Stimulated activated CD4-positive, alpha-beta T cell treated with anti-CD3 and anti-CD28 coated beads, TNF-alpha, amount 100 ng/mL, for 4 hours (primary cell): ENCODE measurements at places on chromosomes 2 and 18.

DNA sequence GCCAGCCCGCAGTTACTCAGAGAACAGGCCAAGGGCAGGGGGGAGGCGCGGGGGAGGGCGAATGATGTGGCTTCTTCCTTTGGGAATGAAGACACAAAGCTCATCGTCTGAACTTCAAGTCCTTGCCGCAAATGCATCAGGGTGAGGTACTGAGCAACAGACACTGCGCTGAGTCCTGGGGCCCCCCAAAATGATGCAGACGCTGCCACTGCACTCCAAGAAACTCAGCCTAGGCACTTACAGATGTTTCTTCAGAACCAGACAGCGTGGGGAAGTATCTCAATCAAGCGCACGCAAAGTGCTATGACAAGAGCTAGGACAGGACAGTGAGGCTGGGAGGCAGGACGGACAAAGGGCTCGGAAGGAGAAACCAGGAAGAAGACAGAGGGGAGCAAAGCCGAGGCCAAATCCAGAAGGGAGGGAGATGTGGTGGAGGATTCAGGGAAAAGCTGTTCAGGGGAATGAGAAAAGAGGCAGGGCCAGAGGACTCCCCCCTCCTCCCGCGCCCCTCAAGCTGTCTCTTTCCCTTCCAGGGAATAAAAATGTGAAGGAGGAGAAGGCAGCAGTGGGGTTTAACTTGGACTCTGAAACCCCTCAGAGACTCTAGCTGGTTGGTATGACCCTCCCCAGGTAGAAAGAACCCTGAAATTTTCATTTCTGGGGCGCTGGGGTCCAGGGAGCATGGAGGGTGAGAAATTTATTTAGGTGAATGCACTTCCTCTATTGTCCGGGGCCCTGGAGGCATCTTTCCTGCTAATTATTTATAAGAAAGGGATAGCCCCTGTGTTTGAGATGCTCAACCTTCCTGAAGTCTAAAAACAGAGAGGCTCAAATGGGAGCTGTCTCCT, 34.9 kb downstream of the CIB4 start:
- no peak for DNase-seq

DNA sequence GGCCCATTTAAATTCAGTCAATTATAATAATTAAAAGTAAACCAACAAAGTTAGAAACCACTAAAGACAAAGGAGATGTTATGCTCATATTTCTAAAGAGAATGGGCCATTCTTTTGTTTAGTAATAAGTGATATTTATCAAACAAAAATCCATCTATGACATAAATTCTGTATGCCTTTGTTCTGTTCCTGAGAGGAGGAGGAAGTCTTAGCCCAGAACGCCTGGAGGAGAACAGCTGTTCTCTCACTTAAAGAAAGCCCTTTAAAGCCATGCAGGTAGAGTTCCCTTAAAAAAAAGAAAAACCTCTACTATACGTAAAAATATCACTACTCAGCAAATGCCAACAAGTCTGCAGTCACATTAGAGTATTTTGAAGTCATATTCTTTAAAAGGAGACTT, 15.5 kb downstream of the LAMA1 start:
- no peak for DNase-seq

- DNase-seq, result no peak
Observed at GRCh38 chr2:239156516-239157265, 244.1 kb downstream of the HDAC4 start.

DNA sequence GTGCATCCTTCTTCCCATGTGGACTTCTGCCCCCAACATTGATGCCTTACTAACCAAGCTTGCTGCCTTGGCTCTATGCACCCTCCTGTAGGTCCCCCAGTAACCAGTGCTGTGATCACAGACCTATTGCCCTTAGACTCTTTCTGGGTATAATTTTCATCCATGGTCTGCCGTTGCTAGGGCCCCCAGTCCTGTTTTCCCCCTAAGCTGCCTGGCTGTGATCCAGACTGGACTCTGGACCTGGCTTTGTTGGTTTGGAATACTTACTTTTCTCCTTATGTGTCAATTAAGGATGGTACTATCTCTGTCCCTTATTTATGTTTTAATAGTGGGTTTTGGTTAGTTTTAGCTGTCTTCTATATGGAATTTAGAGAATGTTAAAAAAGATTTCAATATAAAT, 26.0 kb downstream of the ATP9B start:
- DNase-seq, result no peak

DNA sequence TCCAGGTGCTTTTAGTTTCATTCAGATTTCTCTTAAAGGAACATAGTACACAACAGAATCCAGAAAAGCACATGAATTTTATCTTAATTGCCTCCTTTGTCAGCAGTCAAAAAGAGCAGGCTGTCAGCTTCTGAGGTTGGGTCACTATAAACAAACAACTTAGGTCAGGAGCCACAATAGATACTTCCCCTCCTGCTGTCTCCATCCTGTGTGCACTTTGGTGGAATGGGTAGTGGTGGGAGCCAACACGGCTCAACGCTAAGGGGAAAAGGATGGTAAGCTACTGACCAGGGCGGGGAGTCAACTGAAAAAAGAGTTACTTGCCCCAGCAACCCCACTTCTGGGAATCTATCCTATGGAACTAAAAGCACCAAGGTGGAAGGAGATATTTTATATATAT, 121.9 kb downstream of the PAX3 start:
- no peak for DNase-seq

DNA sequence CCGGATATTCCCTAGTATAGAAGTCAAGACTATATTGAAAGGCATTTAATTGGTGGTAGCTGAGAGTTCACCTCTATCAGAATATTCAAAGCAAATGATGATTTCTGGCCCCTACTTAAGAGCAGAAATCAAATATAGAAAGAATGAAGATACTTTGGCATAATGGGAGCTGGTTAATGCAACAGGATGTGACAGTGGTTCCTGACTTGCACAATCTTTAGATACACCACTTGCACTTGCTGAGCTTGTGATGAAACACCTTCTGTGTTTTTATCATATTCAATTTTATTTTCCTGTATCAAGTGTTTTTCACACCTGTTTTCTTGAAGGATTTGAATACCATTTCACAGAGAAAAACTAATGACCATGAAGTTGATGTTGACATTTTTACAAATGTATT, 124.1 kb upstream of the CDH19 start:
- DNase-seq, result no peak

- DNase-seq, result no peak
Observed at GRCh38 chr18:4172196-4173100, 282.7 kb downstream of the DLGAP1 start.

DNA sequence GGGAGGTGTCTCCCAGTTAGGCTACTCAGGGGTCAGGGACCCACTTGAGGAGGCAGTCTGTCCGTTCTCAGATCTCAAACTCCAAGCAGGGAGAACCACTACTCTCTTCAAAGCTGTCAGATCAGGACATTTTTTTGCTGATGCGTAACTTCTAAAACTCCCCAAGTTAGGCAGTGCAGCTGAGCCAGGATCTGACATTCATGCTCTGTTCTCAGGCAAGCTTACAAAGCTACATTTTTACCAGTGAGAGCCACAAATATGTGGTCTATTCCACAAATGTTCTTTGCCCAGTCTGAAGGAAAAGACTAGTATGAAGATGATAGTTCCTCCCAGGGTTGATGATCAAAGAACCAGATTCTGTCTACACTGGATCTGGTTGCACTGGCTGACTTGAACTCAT, 184.1 kb downstream of the MTCL1 start:
- DNase-seq, result no peak

DNA sequence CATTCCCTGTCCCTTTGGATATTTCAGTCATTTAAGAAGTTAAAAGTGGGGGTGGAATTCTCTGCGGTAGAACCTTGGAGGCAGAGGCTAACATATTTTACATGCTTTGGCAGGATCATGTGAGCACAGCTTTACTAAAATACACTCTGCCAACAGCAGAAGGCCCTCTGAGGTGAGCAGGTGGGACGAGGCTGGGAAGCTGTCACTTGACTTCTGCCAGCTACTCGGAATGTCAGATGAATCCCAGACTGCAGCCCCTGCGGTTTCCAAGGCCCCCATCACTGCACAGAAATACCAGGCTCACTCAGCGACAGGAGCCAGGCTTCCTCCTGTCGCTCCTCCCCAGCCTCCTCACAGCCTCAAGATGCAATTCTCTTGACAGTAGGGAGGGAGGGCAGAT, 220.9 kb upstream of the REV1 start:
- no peak for DNase-seq

DNA sequence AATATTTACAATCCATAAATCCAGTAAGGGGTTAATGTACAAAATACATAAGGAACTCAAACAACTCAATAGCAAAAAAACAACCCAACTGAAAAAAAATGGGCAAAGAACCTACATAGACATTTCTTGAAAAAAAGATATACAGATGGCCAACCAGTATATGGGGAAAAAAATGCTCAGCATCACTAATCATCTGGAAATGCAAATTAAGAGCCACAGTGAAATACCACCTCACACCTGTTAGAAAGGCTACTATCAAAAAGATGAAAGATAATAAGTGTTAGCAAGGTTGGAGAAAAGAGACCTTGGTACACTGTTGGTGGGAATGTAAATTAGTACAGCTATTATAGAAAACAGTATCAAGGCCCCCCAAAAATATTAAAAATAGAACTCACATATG, 14.6 kb downstream of the AP1S3 start:
- DNase-seq, result no peak

GRCh38 chr2:43220229-43220751, 6.1 kb downstream of the ZFP36L2 start:
- DNase-seq, result no peak

- no peak for DNase-seq
Observed at GRCh38 chr2:7795778-7796563, 878.8 kb downstream of the RNF144A start.

- no peak for DNase-seq
Observed at GRCh38 chr2:68784188-68784587, 49.6 kb downstream of the ARHGAP25 start.
